ENCODE measurements at places on chromosomes 7 and 10. TPM values are rescaled to one million over a fixed set of nuclear protein-coding genes. Genes with fewer than 3 reads are reported as not detected.

Gene C10orf67
- total RNA-seq, result not detected

Gene PTER
- total RNA-seq, result 19.2 TPM

Gene PIK3AP1
- 1.1 TPM for total RNA-seq

Gene UPP1
- total RNA-seq, result 100 TPM

Gene GIMAP8
- total RNA-seq, result 36.3 TPM

Gene CDNF
- total RNA-seq, result 0.67 TPM

Gene ADCY1
- 1.5 TPM for total RNA-seq

DNA sequence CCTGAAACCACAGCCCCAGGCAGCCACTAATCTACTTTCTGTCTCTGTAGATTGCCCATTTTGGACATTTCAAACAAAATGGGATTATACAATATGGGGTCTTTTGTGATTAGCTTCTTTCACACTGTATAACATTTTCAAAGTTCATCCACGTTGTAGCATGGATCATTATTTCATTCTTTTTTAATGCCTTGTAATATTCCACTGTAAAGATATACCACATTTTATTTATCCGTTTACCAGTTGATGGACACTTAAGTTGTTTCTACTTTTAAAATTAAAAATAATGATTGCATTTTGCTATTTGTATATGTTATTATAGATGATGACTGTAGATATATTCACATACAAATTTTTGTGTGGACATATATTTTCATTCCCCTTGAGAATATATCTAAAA lies 60.7 kb downstream of the CUBN start:
- H3K36me3 ChIP-seq, result peaks cover 17% of the 10 kb centered on the region
- H3K27me3 ChIP-seq, result no peaks in the 10 kb centered on the region
- DNase-seq, result no peak
- peaks cover 21% of the 10 kb centered on the region for H3K4me1 ChIP-seq
- H3K4me3 ChIP-seq, result no peak overlapping the region

- H3K27ac ChIP-seq, result no peak overlapping the region
- H3K36me3 ChIP-seq, result no peaks in the 10 kb centered on the region
- no peaks in the 10 kb centered on the region for H3K27me3 ChIP-seq
- no peaks in the 10 kb centered on the region for H3K4me1 ChIP-seq
- H3K4me3 ChIP-seq, result no peak overlapping the region
- DNase-seq, result no peak
Measured at GRCh38 chr7:101869026-101869900, 51.8 kb downstream of the CUX1 start.

- H3K36me3 ChIP-seq, result peaks cover 20% of the 10 kb centered on the region
- H3K4me3 ChIP-seq, result no peak overlapping the region
- no peaks in the 10 kb centered on the region for H3K27me3 ChIP-seq
- H3K27ac ChIP-seq, result no peak overlapping the region
- DNase-seq, result no peak
Measured at GRCh38 chr10:50360077-50360850, 108.9 kb upstream of the ASAH2 start.

DNA sequence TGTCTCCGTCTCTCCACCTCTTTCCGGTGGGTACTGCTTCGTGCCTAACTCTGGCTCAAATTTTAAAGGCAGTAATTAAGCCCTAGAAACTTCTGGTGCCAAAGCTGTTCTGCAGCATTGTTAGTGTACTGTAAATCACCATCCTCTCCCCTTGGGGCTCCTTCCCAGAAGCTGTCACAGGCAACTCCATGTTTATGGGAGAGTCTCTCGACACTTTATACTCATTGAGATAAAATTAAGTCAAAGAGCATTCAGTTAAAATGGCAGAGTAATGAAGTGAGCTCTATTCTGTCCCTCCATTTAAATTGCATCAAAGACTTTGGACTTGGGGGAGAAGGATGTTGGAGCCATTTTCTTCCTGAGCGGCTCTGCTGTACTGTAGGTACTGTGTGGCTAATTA lies 274.8 kb downstream of the SFMBT2 start:
- peaks cover 7% of the 10 kb centered on the region for H3K4me1 ChIP-seq
- DNase-seq, result no peak
- no peaks in the 10 kb centered on the region for H3K36me3 ChIP-seq
- H3K27me3 ChIP-seq, result peaks cover 11% of the 10 kb centered on the region

GRCh38 chr10:34666008-34666704 lies 148.9 kb downstream of the PARD3 start:
- DNase-seq, result no peak
- peaks cover 3% of the 10 kb centered on the region for H3K4me1 ChIP-seq
- no peaks in the 10 kb centered on the region for H3K36me3 ChIP-seq
- peaks cover 5% of the 10 kb centered on the region for H3K27me3 ChIP-seq

GRCh38 chr7:78734626-78735025 lies 718.8 kb downstream of the MAGI2 start:
- DNase-seq, result no peak
- no peaks in the 10 kb centered on the region for H3K27me3 ChIP-seq
- no peaks in the 10 kb centered on the region for H3K36me3 ChIP-seq
- H3K4me1 ChIP-seq, result no peaks in the 10 kb centered on the region

DNA sequence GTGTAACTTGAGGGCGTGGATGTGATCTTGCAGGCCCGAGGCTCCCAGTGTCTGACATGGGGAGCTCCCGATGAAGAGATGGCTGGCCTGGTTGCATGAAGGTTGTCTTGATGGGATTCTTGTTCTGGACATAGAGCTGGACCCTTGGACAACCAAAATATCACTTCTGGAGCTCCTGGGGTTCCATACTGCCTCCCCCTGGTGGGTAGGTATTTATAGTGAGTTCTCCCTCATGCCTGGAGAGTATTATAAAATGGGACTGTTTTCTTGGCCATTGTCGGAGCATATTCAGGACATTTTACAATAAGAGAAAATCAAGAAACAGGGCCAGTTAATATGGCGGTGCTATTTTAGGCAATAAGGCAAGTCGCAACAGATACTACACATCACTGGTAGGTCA lies 32.6 kb upstream of the GIMAP8 start:
- peaks cover 3% of the 10 kb centered on the region for H3K36me3 ChIP-seq
- peaks cover 11% of the 10 kb centered on the region for H3K4me1 ChIP-seq
- H3K27ac ChIP-seq, result no peak overlapping the region
- no peak for DNase-seq
- H3K4me3 ChIP-seq, result no peak overlapping the region

GRCh38 chr10:97195706-97196222 lies 10.0 kb upstream of the SLIT1 start:
- peak overlapping the region; percentile 71 for H3K4me3 ChIP-seq
- DNase-seq, result no peak
- H3K4me1 ChIP-seq, result peaks cover 18% of the 10 kb centered on the region
- H3K27me3 ChIP-seq, result peaks cover 47% of the 10 kb centered on the region

DNA sequence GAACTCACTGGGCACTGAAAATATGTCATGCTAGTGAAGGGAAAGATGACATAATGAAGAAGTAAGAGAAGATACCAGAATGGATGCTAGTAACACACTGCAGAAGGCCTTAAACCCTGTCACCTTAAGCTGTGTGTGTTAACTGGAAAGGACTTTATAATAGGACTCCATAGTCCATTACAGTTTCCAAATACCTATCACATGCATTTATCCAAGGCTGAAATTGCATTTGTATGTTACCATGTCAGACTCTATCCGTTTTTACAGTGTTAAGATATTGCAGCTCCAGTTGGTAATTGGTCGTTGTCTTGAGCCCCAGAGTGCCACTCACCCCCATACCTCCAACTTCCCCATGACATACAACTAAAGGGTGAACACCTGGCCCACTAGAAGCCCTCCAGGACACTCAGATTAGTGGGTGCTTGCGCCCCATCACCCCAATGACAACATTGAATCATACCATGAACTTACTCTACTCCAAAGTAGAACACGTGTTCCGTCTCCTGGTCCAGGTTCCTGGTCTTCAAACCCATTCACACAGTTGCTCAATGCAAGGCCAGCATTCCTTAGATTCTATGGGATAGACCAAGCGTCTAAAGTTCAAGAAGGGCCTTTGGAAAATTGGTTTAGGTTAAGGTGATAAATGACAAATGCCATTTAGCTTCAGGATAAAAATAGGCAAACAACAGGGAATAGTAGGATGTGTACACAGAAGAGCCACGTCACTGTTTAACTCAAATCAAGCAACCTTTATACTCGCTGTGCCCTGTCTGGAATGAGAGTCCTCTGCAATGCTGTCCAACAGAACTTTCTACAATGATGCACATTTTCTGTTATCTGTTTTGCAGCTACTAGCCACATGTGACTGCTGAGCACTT lies 2.1 kb upstream of the RAPGEF5 start:
- H3K27ac ChIP-seq, result no peak overlapping the region
- no peak for DNase-seq
- peaks cover 3% of the 10 kb centered on the region for H3K4me1 ChIP-seq
- H3K27me3 ChIP-seq, result peaks cover 39% of the 10 kb centered on the region
- no peaks in the 10 kb centered on the region for H3K36me3 ChIP-seq

GRCh38 chr10:129380279-129380678 lies 86.8 kb upstream of the MGMT start:
- no peak for DNase-seq
- no peaks in the 10 kb centered on the region for H3K4me1 ChIP-seq
- H3K27me3 ChIP-seq, result no peaks in the 10 kb centered on the region

DNA sequence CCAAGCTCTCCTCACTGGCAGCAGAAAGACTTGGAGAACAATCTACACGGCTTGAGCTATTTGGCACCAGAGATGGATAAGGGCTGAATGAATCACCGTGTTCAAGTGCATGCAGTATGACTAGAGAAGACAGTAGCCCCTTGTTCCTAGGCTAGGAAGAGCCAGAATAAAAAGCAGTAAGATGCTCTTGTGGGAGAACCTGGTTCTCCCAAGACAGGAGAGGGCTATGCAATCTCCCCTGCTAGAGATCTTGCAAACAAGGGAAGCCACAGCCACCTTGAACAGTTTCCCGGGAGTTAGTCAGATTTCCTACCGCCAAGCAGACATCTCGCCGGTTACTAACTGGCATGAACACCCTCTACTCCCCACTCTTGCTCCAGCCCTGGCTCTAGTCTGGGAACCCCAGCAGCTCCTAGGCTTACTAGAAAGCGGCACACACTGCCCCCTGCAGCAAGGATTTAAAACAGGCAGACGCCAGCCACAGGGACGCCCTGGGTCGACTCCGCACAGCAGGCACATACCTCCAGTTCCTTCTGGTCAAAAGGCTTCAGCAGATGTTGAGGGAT lies 107.3 kb downstream of the SMURF1 start:
- no peaks in the 10 kb centered on the region for H3K27me3 ChIP-seq
- H3K36me3 ChIP-seq, result peaks cover 43% of the 10 kb centered on the region
- H3K4me1 ChIP-seq, result no peaks in the 10 kb centered on the region
- H3K27ac ChIP-seq, result no peak overlapping the region
- H3K4me3 ChIP-seq, result no peak overlapping the region

DNA sequence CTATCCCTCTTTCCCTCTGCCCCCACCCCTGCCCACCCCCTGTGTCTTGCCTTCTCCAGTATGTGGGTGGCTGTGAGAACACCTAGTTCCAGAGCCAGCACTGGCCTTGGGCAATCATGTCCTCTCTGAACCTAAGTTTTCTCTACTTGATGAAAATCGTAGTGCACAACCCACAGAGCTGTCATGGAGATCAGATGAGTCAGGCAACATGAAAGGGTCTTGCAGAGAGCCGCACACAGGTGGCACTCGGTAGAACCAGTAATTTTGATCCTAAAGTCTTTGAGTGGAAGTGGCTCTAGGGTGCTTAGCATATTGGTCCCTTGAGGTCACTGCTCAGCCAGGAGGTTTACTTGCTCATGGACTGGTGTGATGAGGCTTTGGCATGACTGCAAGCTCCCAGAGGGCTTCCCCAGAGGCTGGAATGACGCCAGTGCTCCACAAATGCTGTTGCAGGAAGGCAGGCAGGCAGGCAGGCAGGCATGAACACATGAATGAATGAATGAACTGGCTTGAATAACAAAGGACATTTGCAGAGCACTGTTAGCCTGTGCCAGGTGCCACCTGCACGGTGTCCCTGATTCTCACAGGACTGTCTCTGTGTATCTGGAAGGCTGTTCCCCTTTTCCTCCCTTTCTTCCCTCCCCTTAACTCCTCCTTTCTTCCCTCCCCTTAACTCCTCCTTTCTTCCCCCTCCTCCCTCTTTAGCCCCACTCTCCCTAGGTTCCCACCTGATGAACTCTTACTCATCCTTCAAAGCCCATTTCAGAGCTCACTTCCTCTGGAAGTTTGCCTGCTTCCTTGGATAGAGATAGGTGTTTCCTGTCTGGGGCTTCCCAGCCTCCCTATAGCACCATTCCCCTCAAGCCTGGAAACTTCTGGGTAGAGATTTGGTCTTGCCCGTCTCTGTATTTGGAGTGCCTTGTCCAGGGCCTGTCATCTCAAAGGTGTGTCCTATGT lies 27.2 kb upstream of the CTBP2 start:
- H3K36me3 ChIP-seq, result no peaks in the 10 kb centered on the region
- no peak overlapping the region for H3K4me3 ChIP-seq
- no peak overlapping the region for H3K27ac ChIP-seq
- no peaks in the 10 kb centered on the region for H3K27me3 ChIP-seq
- DNase-seq, result no peak

GRCh38 chr7:78967046-78967445 lies 486.4 kb downstream of the MAGI2 start:
- H3K4me3 ChIP-seq, result no peak overlapping the region
- H3K4me1 ChIP-seq, result no peaks in the 10 kb centered on the region
- H3K36me3 ChIP-seq, result no peaks in the 10 kb centered on the region
- H3K27me3 ChIP-seq, result no peaks in the 10 kb centered on the region

GRCh38 chr7:154905146-154905545 lies 97.8 kb downstream of the PAXIP1 start:
- no peak for DNase-seq
- no peaks in the 10 kb centered on the region for H3K36me3 ChIP-seq
- no peak overlapping the region for H3K27ac ChIP-seq
- H3K4me3 ChIP-seq, result no peak overlapping the region

DNA sequence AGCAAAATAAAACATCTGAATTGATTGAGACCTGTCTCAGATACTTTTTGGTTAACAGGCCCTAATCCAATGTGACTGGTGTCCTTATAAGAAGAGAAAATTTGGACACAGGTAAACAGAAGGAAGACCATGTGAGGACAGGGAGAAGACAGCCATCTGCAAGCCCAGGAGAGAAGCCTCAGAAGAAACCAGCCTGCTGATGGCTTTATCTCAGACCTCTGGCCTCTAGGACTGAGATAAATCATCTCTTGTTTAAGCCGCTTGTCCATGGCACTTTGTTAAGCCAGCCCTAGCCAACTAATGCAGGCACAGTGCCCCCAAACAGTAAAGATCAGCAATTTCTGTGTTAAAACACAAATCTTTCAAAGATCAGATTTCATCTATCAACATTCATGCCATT lies 41.8 kb upstream of the FIGNL1 start:
- no peaks in the 10 kb centered on the region for H3K36me3 ChIP-seq
- H3K27ac ChIP-seq, result no peak overlapping the region
- H3K4me1 ChIP-seq, result no peaks in the 10 kb centered on the region
- no peak overlapping the region for H3K4me3 ChIP-seq
- H3K27me3 ChIP-seq, result peaks cover 17% of the 10 kb centered on the region

- H3K36me3 ChIP-seq, result no peaks in the 10 kb centered on the region
- no peaks in the 10 kb centered on the region for H3K4me1 ChIP-seq
- H3K27ac ChIP-seq, result no peak overlapping the region
- no peaks in the 10 kb centered on the region for H3K27me3 ChIP-seq
- no peak overlapping the region for H3K4me3 ChIP-seq
Measured at GRCh38 chr7:52482076-52482475, 553.4 kb upstream of the POM121L12 start.

Data from activated CD4-positive, alpha-beta T cell treated with anti-CD3 and anti-CD28 coated beads, Interleukin-2, amount 10 ng/mL, durations not matched to agents 7 days and 5 days (primary cell).